8988T (cell line): ENCODE measurements at places on chromosomes 12 and 14.

DNA sequence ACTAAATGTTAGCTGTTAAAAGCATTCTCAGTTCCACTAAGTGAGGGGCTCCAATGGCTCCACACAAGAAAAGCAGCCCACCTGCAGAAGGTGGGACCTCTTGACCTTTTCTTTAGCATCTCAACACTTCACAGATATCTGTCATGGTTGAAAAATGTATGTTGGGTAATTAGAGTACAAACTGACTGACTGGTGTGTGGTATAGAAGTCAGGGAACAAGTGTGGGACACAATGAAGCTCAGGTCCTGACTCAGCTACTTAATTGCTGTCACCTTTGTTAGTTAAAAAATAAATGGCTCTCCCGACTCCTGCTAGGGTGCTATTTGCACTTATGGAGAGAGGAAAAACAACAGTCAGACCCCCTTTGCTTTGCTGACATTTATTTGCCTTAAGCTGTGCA lies 299.0 kb downstream of the TTC6 start:
- no peak for DNase-seq

DNA sequence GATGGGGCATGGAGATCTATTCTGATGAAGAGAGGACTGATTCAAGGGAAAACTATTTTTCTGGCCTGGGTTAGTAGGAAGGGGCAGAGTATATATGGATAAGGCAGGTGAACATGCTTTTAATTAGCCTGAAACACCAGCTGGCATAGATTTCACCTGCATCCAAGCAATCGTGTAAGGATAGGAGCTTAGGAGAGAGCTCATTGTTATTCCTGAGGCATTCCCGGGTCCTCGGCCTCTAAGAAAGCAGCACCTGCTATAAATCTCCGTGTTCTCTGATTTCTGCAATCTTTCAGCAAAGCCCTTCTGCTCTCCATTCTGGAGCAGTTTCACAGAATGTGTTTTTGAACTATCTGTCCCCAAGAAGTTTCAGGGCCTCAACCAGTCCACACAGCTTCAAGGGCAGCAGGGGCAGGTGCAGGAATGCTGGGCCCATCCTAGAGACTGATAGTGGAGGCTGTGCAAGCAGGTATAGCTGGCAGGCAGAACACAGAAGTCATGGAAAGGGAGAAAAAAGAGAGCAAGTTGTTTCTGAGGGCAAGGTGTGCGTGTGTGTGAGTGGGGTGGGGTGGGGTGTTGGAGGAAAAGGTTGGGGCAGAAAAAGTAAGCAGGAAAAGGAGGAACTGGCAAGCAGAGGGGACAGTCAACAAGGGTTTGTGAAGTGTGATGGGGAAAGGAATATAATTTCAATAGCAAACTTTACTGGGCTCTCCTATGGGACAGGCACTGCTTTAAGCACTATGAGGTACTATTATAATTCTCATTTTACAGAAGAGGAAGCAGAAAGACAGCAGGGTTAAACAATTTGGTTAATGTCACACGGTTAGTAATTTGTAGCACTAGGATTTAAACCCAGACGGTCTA lies 203.7 kb upstream of the SSTR1 start:
- DNase-seq, result no peak

DNA sequence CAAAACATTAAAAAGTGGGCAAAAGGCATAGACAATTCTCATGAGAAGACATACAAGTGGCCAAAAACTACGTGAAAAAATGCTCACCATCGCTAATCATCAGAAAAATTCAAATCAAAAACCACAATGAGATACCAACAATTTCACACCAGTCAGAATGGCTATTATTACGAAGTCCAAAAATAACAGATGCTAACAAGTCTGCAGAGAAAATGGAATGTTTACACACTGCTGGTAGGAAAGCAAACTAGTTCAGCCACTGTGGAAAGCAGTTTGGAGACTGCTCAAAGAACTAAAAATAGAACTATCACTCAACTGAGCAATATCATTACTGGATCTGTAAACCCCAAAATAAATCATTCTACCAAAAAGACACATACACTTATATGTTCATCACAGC lies 76.2 kb downstream of the PRKD1 start:
- no peak for DNase-seq

GRCh38 chr14:83777516-83777915 lies 1752.4 kb upstream of the FLRT2 start:
- no peak for DNase-seq

DNA sequence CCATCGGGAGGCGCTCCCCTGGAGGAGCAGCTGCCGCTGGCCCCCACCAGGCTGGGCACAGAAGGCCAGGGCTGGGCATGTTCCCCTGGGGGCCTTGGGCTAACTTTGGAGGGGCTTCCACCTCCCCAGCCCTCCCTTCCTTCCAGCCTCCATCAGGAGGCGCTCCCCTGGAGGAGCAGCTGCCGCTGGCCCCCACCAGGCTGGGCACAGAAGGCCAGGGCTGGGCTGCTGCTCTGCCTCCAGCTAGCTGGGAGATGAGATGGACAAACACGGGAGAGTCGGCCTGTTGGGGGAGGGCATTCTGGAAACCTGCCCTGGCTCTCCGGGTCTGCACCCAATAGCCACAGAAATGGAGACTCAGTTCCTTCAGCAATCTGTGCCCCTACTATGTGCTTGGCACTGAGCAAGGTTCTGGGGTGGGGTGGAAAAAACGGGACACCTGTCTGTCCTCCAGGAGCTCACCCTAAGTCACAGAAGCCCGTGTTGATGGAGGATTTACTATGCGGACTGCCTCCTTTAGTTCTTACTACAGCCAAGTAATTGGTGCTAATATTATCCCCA lies 39.0 kb upstream of the CORO1C start:
- DNase-seq, result no peak

DNA sequence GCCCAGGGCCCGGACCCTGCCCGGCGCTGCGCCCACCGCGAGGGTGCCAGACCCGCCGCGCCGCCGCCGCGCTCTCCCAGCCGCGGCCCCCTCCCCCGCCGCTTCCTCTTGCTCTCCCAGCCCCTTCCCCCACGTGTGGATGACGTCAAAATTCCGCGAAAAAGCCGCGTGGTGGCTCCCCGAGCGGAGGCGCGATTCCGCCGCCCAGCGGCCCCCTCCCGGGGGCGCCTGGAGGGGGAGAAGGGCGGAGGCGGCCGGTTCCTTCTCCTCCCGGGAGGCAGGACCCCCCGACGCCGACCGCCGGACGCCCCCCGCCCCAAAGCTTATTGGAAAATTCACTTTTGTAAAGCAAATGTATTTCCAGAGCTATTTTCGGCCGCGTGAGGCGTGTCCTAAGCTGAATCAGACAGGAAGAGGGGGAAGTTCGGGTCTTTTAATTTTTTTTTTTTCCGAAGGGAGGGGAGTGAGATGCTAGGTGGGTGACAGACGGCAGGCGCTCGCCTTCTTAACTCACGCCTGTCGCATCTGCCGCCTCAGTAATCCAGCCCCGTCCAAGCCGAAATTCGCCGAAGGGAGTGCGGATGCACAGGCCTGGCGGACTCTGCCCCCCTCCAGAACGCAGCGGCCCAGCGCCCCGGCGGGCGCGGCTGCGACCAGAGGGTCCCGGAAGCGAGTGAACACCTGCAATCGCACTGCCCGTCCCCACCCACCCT lies 4.1 kb upstream of the CCND2 start:
- no peak for DNase-seq

DNA sequence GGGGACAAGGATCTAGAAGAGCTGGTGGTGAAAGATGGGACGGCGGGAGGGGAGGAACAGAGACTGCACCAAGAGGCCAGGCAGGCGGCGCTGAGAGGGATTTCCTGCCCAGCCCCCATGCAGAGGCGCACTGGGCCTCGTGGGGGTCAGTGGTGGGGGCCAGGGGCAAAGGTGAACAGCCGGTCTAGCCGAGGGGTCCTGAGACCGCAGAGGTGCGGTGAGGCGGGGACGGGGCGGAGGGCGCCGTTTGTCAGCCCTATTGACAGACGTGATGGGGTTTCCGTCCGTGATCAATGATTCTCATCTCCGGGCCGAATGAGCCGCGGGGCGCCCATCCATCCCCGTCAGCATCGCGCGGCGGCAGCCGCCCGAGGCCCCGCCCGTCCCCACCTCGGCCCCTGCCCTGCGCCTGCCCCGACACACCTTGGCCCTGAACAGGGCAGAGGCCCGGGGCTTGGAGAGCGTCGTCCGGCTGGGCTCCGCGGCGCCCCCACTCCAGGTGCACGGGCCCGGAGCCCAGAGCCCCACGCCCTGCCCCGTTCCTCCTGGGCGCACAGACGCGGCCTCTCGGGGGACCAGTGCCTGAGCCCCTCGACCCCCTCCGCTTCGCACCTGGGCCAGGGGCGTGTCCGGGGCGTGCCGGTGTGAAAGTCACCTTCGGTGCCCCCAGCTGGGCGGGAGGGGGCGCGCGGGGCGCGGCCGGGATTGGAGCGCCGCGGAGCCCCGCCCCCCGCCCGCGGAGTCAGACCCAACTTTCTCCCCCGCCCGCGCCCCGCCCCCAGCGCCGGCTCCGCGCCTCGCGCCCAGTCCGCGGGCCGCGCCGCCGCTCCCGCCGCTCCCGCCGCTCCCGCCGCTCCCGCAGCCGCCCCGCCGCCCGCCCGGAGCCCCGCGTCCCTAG lies at the start of gene NXPH4:
Gene NXPH4, plus strand, starts transcription at position 781 of the 898 bp plus-strand sequence. CDS start 176 bp downstream, outside the sequence.
- peak; percentile 75 for DNase-seq

- no peak for DNase-seq
These were observed 113.2 kb downstream of the CAND1 start for GRCh38 chr12:67382241-67382871.

- DNase-seq, result no peak
These were observed 331.2 kb upstream of the FBXO33 start for GRCh38 chr14:39763402-39763890.

DNA sequence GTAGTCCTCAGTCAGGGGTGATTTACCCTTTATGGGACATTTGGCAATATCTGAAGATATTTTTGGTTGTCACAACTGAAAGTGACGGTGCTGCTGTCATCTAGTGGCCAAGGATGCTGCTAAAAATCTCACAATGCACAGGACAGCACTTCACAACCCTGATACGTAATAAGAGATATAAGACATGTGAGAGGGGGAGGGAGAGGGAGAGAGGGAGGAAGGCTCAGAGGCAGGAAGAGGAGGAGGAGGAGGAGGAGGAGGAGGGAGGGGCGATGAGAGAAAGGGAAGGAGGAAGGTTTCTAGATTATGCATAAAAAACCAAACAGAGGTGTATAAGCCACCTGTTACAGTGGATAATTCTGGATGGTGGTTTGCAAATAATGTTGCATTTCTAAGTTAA lies 14.3 kb downstream of the MYL2 start:
- DNase-seq, result no peak

DNA sequence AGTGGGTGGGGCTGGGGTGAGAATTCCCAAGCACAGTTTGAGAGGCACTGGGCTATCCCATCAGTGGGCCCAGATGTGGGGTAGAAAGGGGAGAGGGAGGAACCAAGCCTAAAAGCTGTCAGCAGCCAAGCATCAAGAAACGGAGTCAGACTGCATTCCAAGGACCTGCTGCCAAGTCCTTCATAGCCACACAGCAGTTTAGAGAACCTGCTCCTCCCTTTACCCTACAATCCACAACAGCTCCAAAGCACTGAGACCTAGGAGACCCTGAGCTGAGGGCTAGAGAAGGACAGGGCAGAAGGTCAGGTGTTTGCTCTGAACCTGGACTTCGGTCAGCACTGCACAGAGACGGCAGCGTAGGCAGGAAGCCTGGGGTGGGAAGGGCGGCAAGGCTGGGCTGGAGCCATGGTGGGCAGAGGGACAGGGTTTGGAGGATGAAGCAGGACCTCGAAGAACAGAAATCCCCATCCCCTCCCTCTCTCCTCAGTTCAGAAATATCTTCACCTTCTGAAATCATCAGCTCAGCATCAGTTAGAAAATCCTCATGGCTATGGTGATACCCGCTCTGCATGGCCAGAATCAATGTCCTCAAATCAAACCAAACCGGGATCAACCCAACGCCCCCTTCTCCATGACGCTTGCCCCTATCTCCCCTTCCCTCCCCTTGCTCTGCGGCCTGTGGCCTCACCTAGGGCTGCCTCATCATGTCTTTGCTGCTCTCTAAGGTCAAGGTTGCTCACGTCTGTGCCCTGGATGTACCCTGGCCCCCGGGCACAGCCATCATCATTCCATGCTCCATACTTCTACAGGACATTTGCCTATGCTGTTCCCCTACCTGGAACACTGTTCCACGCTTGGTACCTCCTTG lies 12.9 kb upstream of the SERPINA4 start:
- DNase-seq, result no peak

DNA sequence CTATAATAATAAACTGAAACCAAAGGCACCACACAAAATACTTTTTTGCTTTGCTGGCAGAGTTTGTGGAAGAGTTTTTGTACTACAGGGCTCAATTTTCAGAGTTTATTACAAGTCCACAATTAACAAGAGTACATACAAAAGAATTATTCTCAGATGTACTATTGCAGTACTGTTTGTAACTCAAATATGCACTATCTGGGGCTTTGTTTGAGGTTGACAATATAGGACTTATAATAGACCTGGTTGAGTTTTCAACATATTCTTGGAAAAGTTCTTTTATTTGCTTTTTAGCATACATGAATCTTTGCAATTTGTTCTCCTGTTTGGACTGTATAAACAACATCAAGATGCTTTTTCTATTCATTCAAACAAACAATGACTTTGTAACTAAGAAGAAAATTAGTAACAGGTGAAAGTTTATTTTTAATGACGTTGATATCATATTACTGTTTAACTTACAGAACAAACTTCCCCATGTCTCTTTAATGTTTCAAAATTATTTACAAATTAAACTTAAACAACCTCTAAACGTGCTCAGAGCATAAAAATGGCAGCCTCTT lies 407.4 kb upstream of the PRICKLE1 start:
- no peak for DNase-seq

DNA sequence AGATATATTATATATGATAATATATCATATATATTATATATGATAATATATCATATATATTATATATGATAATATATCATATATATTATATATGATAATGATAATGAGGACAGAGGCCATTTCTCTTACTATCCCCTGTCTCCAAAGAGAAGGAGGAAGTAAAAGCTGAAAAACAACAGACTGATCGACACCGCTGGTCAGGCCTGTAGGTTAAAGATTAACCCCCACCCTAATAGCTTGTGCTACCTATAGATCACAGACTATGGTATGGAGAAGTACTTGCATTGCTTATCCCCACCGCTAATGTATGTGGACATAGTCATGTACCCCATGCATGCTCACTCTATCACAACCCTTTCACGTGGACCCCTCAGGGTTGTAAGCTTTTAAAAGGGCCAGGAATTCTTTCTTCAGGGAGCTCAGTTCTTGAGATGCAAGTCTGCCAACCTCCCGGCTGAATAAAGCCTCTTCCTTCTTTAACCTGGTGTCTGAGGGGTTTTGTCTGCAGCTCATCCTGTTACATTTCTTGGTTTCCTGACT lies 786.1 kb upstream of the TMEM132C start:
- no peak for DNase-seq

GRCh38 chr14:88233915-88234314 lies 89.2 kb downstream of the KCNK10 start:
- DNase-seq, result no peak

GRCh38 chr12:98373025-98373554 lies 142.3 kb upstream of the TMPO start:
- no peak for DNase-seq

GRCh38 chr12:106304001-106304421 lies 1.5 kb downstream of the TCP11L2 start:
- DNase-seq, result no peak

GRCh38 chr14:99531251-99532096 lies 50.3 kb downstream of the CCNK start:
- no peak for DNase-seq
